ENCODE measurements at places on chromosomes 13 and 19. TPM values are rescaled to one million over a fixed set of nuclear protein-coding genes. Genes with fewer than 3 reads are reported as not detected.

Gene SERTAD1
- total RNA-seq: 13.8 TPM

DNA sequence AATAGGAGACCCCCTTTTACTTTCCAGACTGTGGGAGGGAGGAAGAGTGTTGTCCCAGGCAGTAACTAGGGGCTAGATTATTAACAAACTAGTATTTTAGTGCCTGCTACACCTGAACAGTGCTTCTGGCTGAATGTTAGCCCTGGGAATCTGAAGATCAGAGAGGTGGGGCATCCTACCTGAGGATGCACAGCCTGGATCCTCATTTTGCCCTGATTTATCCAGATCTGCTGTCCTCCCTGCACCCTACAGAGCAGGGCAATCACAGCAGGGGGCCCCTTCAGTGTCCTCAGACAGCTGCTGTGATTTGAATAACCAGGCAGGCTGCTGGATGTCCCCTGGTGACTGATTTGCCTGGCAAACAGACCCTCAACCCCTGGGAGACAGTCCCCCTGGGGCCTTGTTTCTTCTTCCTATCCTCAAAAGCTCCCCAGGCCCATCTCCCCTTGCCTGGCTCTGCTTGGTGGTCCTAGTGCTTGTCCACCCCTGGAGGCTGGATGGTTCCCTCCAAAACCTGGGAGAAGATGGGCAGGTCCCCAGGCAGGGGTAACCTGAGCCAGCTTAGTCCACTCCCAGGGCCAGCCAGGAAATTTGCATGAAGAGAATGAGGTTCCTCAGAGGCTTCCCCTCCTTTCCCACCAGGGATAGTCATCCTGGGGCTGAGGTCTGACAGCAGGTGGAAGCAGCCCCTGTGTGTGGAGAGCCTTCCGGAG is at the start of gene OVOL3:
TSS of gene OVOL3 (plus strand) at position 657 of the 713 bp plus-strand sequence. CDS start 60 bp downstream, outside the sequence.
- DNase-seq: no peak

DNA sequence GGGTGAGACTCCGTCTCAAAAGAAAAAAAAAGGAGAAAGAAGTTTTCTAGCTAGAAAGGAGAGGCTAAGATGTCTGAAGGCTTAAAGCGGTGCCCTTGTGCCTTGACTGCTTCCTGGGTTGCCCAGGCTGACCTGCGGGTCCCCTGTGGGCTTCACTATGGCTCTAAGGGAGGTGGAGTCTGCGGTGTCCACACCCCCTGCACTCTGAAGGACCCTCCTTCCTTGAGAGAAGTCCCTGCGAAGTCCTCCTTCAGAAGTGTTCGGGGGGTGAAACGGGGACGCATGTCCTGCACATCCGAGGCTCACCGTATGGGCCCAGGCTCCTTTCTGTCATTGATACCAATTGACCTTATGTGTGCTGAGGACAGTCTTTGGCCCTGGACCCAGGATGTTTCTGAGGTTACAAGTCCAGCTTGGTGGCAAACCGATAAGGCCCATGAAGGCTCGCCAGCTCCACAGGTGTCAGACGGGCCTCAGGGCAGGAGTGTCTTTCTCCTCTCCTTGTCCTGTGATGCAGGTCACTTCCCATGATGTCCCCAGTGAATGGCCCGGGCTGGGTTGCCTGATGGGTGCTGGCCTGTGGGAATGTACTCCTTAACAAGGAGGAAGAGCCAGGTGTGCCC is 11.6 kb upstream of the RNF113B start:
- no peak for DNase-seq

DNA sequence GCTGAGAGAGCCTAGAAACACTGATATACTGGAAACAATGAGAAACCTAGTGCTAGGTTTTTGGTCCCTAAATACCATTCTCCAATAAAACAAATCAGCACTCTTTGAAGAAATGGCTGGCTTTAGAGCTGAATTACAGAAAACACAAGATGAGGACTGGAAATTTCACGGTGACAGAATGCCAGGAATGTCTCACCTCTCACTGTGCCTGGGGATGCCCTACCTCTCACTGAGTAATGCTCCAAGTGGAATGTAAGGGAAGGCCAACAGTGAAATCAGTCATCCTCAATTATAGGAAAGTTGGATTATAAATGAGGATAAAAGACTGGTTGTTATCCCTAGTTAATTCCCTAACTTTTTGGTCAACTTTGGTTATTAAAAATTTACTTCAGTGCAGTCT is 259.0 kb downstream of the NALCN start:
- DNase-seq: no peak

Gene DMKN
- 3.6 TPM for total RNA-seq

DNA sequence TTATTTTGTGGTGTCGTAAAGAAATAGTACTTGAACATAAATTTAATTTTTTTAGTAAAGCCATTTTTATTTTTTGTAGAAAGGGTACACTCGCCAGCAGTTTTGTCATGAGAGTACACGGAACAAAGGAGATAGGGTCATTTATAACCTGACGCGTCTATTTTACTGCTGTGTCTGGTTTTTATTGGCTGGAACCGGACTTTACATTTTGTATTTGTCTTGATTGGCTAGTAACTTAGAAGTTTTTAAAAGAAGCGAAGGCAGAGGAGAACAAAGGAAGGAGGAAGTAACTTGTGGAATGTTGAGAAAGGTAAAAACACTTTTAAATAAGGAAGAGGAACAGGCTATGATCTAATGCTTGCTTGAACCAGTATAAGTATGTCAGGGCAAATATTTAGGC is 43.5 kb downstream of the TRPM4 start:
- DNase-seq: no peak

GRCh38 chr13:38730332-38730731 is 43.5 kb downstream of the FREM2 start:
- DNase-seq: no peak

DNA sequence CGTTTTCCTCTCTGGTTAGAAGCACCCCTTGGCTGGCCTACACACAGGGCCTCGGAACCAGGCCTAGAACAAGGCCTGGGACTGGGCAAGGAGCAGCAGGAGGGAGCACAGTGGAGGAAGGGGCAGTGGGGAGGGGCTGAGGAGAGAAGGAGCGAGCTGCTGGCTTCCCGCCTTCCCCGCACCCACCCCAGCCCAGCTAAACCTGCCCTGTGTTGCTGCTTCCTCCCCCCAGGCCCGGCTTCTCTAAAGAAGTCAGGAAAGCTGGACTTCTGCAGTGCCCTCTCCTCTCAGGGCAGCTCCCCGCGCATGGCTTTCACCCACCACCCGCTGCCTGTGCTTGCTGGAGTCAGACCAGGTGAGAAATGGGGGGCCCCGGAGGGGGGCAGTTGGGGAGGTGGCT is 24.3 kb downstream of the LYL1 start:
- no peak for DNase-seq

Gene MEIS3
- 0.12 TPM for total RNA-seq

Gene FFAR2
- not detected for total RNA-seq

DNA sequence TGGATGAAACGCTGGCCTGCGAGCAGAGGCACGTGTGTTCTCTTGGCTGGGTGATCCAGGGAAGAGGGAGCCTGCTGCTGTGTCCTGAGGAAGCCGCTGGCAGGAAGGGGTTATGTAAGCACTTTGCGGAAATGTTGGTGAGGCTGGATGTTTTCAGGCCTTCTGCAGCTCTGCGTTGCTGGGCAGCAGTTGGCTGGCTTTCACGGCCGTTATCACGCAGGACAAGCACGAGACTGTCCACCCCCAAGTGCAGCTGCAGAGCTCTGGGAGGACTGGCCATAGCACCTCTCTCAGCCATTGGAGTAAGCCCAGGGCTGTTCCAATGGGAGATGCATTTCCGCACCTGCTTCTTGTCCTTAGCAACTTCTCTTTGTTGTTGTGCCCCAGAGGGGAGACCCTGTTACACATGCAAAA is 146.9 kb upstream of the SOX21 start:
- no peak for DNase-seq

Gene KLK4
- total RNA-seq: not detected
